ENCODE measurements at places on chromosomes 3 and 15.

DNA sequence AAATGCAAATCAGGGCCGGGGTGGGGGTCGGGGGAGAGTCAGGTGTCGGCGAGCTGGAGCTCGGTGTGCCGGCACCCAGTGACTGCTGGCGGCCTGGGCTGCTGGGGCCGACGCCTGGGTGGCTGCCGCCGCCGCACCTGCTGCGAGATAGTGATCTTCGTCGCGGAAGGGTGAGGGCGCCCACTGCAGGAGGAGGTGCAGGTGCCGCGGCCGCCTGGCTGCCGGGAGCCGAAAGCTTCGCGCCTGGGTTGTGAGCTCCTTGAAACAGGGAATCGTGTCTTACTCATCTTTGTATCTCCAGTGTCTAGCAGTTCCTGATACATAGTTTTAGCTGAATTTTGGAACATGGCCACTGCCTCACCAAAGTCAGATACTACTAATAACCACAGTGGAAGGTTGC, 64.0 kb upstream of the CPOX start:
- no peak overlapping the region for H3K27ac ChIP-seq
- no peak overlapping the region for H3K4me3 ChIP-seq
- no peaks in the 10 kb centered on the region for H3K36me3 ChIP-seq
- no peaks in the 10 kb centered on the region for H3K27me3 ChIP-seq
- peak; percentile 70 for DNase-seq
- H3K4me1 ChIP-seq, result peaks cover 3% of the 10 kb centered on the region

- H3K4me3 ChIP-seq, result no peak overlapping the region
- no peak for DNase-seq
- H3K36me3 ChIP-seq, result no peaks in the 10 kb centered on the region
- H3K4me1 ChIP-seq, result no peaks in the 10 kb centered on the region
Observed at GRCh38 chr3:107347751-107348150, 29.5 kb upstream of the CCDC54 start.

- H3K27me3 ChIP-seq, result no peaks in the 10 kb centered on the region
- H3K36me3 ChIP-seq, result no peaks in the 10 kb centered on the region
- DNase-seq, result peak; percentile 82
- H3K4me1 ChIP-seq, result peaks cover 9% of the 10 kb centered on the region
- H3K27ac ChIP-seq, result peak overlapping the region; percentile 47
Observed at GRCh38 chr15:58064980-58065444, 499 bp downstream of the ALDH1A2 start.

- no peak overlapping the region for H3K4me3 ChIP-seq
- H3K27me3 ChIP-seq, result no peaks in the 10 kb centered on the region
- peaks cover 13% of the 10 kb centered on the region for H3K4me1 ChIP-seq
- no peak overlapping the region for H3K27ac ChIP-seq
Observed at GRCh38 chr3:46010519-46011113, 15.0 kb upstream of the FYCO1 start.

DNA sequence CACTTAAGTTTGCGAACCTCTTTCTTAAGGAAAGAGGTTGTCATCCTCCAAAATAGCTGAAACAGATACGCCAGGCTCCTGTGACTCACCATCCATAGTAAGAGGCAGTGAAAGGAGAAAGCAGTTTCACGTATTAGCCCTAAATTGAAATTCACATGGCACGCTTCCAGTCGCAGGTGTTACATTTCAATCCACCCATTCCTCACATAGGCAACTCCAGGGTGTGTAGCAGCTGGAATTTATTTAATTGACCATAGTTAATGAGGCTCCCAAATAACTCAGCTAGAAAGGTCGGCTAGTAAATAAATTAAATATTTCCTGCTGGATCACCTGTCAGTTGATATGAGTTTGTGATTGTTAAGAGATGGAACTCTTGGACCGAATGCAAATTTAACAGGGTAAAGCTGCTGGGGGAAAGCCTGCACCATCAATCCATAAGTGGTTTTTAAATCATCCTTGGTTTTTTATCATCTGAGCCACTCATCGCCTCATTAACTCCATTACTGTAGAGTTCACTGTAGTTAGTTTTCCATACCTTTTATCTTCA, 19.6 kb downstream of the NSUN3 start:
- DNase-seq, result no peak
- no peak overlapping the region for H3K27ac ChIP-seq
- no peaks in the 10 kb centered on the region for H3K36me3 ChIP-seq

GRCh38 chr3:155972885-155973584, 102.6 kb downstream of the GMPS start:
- H3K27me3 ChIP-seq, result no peaks in the 10 kb centered on the region
- H3K36me3 ChIP-seq, result no peaks in the 10 kb centered on the region
- DNase-seq, result no peak

- peaks cover 5% of the 10 kb centered on the region for H3K36me3 ChIP-seq
- peak; percentile 63 for DNase-seq
- H3K4me1 ChIP-seq, result peaks cover 87% of the 10 kb centered on the region
- no peak overlapping the region for H3K4me3 ChIP-seq
Observed at GRCh38 chr3:63975723-63976122, 47.6 kb downstream of the PSMD6 start.

DNA sequence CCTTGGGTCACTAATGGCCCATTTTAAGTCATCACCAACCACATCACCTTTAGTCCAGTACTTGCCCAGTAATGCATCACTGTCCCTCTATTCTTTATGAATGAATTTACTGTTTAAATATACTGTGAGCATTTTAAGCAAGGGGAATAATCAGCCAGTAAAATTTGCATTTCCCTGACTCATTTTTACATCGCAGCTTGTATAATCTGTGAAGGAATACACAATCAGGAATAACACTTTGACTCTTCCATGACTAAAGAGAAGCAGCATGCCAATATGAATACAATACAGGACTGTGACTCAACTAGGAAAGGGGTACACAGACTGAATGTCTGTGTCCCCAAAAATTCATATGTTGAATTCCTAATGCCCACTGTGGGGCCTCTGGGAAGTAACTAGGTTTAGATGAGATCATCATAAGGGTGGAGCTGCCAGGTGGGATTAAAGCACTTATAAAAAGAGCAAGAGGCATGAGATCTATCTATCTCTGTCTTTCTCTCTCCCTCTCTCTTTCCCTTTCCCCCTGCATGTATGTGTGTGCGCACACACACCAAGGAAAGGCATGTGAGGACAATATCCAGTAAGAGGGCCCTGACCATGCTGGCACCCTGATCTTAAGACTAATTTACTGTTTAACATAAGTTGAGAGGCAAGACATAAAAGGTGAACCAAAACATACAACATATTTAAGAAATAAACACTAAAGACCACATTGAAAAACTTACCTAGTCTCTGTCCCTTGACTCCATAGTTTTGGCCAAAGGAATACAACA, 12.1 kb downstream of the B4GALT4 start:
- H3K4me1 ChIP-seq, result no peaks in the 10 kb centered on the region
- H3K4me3 ChIP-seq, result no peak overlapping the region
- no peaks in the 10 kb centered on the region for H3K27me3 ChIP-seq
- no peak for DNase-seq

GRCh38 chr15:44763187-44763586, 26.9 kb downstream of the TRIM69 start:
- no peak overlapping the region for H3K4me3 ChIP-seq

DNA sequence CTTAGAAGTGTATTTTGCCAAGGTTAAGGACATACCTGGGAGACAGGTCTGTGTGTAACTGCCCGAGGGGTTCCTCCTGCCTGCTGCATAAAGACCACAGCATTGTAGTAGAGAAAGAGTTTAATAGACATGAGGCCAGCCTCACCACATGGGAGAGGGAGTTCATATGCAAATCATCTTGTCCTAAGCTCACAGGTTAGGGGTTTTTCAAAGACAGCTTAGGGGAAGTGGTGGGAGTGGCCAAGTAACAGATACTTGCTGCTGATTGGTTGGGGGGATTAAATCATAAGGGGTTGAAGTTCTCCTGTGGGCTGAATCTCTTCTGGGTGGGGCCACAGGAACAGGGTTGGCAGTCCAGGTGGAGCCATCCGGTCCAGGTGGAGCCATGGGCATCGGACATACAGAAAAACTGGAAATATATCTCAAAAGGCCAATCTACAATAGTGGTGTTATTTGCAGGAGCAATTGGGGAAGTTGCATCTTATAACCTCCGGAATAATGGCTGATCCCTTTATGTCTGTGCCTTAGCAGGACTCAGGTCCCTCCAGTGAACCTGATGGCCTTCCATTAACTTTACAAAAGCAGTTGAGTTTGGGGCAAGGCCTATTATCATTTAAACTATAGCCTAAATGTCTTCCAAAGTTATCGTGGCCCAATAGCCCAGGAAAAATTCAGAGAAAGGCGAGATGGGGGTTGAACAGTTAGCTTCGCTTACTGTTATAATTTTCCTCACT, 86.0 kb upstream of the MFGE8 start:
- H3K36me3 ChIP-seq, result no peaks in the 10 kb centered on the region
- H3K4me1 ChIP-seq, result peaks cover 3% of the 10 kb centered on the region
- no peak for DNase-seq
- H3K4me3 ChIP-seq, result no peak overlapping the region
- no peaks in the 10 kb centered on the region for H3K27me3 ChIP-seq

DNA sequence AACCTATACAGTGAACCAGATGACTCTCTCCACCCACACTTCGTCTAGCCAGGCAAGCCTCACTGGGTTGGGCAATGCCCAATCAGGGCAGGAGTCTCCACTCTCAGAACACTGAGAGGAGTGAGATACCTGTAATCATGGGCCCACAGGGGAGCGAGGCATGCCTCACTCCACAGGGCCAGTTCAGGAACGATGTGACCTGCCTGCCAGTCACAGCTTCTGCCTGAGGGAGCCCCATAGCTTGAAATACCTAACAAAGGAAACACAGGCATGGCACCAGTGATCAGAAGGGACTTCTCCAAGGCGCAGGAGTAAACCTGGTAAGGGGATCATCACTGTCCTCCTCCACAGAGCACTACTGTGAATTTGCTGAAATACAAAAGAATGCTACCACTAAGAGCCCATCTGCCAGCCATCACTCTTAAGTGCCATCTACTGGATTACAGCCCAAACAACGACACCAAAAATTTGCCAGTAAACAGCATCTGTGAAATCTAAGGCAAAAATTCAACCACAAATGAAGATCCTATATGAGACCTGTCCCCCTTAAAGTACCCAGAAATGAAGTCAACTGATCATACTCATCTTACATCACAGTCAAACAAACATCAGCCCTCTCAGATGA, 689.9 kb upstream of the SEMA6D start:
- no peaks in the 10 kb centered on the region for H3K36me3 ChIP-seq
- H3K4me3 ChIP-seq, result no peak overlapping the region
- H3K27ac ChIP-seq, result no peak overlapping the region
- no peaks in the 10 kb centered on the region for H3K4me1 ChIP-seq
- no peaks in the 10 kb centered on the region for H3K27me3 ChIP-seq

DNA sequence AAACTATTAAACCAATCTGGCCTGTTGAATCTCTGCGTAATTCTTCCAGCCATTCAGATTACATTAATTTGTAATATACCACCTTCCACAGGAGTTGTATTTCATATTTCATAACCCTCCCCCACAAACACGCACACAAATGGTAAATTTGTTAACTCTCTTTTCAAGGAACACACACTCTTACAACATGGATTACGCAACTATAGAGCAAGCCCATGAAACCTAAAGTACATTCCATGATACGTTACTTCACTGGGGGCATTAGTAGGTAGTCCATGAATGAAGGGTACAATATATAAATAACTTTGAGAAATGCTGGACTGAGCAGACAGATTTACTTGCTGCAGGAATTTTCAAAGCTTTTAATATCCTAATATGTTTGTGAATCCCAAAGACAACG, 65.0 kb downstream of the TRIM69 start:
- no peak overlapping the region for H3K4me3 ChIP-seq
- no peak for DNase-seq
- no peak overlapping the region for H3K27ac ChIP-seq
- H3K4me1 ChIP-seq, result no peaks in the 10 kb centered on the region
- no peaks in the 10 kb centered on the region for H3K36me3 ChIP-seq

DNA sequence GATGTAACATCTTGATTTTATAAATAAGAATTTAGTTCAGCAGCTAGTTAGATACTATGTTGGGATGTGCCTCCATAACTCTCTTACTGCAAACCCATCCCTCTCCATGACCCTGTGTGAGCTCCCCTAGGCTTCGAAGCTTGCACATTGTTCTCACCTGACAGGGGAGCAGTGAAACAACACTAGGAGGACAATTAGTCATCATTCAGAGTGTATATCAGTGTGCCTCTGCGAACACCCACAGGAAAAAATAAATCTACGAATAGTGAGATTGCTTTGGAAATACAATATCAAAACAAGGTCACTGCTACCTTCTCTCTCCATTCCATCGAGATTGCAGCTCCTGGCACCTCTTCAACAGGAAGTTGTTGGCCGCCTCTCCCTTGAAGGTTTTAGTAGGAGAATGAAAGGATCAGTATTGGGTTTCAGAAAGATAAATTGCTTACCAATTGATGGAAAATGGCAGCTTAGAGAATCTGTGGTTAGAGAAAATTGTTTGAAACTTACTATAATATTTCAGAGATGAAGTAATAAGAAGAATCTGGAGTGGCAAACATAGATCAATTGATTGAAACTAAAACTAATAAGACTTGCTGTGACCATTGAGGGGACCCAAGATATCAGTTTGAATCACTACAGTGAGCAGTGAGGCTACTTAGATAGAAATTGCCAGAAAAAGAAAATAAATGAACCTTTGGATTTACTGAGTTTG, 103.2 kb downstream of the CHL1 start:
- H3K4me1 ChIP-seq, result no peaks in the 10 kb centered on the region
- H3K27ac ChIP-seq, result no peak overlapping the region
- no peak for DNase-seq
- H3K4me3 ChIP-seq, result no peak overlapping the region
- H3K27me3 ChIP-seq, result no peaks in the 10 kb centered on the region

DNA sequence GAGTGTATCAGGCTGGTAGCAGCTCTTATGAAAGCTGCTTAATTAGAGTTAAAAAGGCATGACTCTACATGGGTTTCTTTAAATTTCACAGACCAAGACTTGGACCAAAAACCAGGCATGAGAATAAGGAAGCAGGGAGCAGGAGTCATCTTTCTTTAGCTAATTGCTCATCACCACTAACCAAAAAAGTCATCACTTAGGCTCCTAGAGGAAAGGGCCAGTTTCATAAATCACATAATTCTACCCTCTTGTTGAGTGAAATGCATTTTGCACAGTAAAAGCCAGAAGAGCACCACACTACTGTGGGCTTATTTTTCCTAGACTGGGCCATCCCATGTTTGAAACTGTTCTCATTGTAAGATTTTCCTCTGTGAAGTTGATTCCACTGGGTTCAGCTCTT, 175.6 kb downstream of the GREM1 start:
- no peaks in the 10 kb centered on the region for H3K27me3 ChIP-seq
- no peaks in the 10 kb centered on the region for H3K4me1 ChIP-seq
- no peak overlapping the region for H3K27ac ChIP-seq

GRCh38 chr3:150124142-150124541, 153.4 kb upstream of the PFN2 start:
- no peak for DNase-seq
- no peaks in the 10 kb centered on the region for H3K27me3 ChIP-seq
- no peaks in the 10 kb centered on the region for H3K4me1 ChIP-seq
- H3K4me3 ChIP-seq, result no peak overlapping the region
- no peak overlapping the region for H3K27ac ChIP-seq

GRCh38 chr3:157520485-157521150, 17.4 kb upstream of the VEPH1 start:
- no peaks in the 10 kb centered on the region for H3K36me3 ChIP-seq
- H3K27ac ChIP-seq, result no peak overlapping the region
- DNase-seq, result no peak
- no peaks in the 10 kb centered on the region for H3K27me3 ChIP-seq

- no peaks in the 10 kb centered on the region for H3K27me3 ChIP-seq
- H3K27ac ChIP-seq, result no peak overlapping the region
- H3K4me1 ChIP-seq, result peaks cover 5% of the 10 kb centered on the region
- H3K36me3 ChIP-seq, result no peaks in the 10 kb centered on the region
- H3K4me3 ChIP-seq, result no peak overlapping the region
- no peak for DNase-seq
Observed at GRCh38 chr3:119930286-119930685, 148.4 kb downstream of the NR1I2 start.

- no peak overlapping the region for H3K27ac ChIP-seq
- H3K36me3 ChIP-seq, result no peaks in the 10 kb centered on the region
- H3K4me1 ChIP-seq, result no peaks in the 10 kb centered on the region
- no peak overlapping the region for H3K4me3 ChIP-seq
- no peaks in the 10 kb centered on the region for H3K27me3 ChIP-seq
- DNase-seq, result no peak
Observed at GRCh38 chr15:38702178-38702912, 137.7 kb upstream of the RASGRP1 start.

Measured in upper lobe of left lung (tissue), 6 donors.